ENCODE measurements at places on chromosomes 1 and 21.
A peak's percentile ranks its signal among the peaks of the same experiment; 100 is the strongest.

DNA sequence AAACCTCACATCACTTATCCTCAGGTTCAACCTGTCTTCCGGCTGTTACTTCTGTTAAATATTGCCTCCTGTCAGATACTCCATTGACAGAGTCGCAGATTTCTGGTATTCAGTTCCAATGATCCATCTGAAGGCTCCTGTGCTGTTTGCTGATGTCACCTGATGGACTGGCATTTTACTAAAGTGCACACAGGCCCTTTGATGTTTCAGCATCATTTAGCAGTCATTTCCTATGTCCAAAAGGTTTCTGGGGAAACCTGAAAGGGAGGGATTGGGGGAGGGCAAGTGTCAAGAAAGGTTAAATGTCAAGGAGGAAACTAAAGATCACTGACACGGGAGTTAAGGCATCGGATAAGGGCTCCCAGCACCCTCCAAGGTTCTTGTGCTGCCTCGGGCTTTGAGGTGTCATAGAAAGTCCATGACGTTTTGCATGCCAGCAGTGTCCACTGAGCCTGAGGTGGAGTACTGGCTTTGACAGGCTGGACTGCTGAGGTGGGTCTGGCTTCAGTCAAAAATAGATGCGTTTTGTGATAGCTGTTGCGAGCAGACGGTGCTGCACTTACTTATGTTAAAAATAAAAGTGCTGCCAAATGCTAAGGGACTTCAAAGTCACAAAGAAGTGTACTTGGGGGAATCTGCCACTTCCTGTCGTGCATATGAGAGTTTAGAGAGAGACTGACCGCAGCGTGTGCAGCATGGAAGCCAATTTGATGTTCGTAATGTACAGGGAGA, 30.8 kb downstream of the XCL2 start:
- no peak for DNase-seq

DNA sequence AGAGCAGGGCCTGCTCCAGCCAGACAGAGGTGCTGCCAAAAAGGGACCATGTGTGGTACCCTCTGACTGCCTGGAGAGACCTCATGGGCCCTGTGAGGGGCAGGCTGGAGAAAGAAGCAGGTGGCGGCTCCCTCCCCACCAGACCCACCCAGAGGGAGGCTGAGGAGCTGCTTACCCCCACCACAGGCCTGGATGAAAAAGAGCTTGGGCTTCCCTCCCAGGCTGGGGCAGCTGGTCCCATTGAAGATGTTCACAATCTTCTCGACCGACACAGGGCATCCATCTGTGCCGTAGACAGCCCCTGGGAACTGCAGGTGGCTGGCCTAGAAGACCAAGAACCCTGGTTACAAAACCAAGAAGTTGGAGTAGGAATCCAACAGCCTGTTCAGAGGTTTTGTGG, 19.6 kb downstream of the CASP9 start:
- no peak for DNase-seq

DNA sequence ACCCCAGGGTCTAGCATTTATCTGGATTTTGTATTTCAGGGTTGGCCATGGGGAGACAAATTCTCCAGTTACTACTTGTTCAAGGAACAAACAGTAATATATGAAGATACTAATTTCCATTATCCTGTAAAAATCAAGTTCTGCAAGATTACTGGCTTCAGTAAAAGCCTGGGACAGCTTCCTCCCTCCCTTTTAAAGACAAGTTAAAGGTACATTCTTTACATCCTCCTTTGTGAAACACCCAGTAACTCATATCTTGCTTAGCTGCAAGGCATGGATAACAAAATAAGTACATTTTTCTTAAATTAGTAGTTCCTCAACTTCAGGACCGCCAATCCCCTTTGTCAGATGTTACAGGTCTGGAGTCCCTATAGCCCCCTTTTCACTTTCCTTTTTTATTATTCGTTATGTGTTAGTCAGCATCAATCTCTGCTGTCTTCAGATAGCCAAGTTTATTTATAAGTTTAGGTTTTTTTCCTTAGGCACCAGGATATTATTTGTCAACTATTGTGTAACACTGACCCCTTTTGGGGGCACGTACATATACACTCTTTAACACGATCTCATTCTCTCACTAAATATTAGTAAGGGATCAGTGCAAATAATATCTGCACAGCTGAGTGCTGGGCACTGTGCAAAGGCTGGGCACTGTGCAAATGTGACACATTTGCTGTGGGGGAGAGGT, 9.8 kb downstream of the ERRFI1 start:
- DNase-seq, result no peak

DNA sequence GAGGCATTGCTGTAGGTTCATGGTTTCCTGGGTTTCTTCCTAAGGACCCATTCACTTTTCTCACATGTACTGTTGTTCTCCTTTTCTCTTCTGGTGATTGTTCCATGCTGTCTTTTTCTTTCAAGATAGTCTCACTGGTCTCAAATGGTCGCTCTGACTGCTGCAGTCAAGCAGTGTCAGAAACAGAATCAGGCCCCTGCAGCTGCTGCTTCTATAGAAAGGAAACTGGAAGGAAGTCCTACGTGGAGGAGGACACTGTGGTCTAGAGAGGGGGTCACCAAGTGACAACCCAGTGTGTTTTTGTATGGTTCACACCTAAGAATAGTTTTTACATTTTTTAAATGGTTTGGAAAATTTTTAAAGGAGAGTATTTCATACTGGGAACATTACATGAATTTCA, 2.4 kb downstream of the NECAP2 start:
- no peak for DNase-seq

DNA sequence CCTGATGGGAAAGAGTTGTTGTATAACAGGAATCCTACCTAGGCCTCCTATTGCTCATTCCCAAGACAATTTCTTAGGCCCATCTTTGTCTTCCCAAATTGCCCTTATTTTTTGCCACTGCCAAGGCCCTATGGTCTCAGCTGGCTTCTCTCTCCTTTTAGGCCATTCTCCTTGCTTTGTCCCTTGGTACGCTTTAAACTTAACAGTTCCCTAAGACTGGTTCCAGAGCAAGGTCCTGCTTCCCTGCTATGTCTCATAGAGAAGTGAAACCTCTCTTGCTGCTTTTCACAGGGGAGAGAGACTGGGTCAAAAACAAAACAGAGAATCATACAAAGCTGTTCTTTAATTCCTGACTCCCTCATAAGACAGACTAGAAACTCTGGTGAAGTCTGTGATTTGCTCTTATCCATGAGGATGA, 77.1 kb downstream of the XCL2 start:
- no peak for DNase-seq

DNA sequence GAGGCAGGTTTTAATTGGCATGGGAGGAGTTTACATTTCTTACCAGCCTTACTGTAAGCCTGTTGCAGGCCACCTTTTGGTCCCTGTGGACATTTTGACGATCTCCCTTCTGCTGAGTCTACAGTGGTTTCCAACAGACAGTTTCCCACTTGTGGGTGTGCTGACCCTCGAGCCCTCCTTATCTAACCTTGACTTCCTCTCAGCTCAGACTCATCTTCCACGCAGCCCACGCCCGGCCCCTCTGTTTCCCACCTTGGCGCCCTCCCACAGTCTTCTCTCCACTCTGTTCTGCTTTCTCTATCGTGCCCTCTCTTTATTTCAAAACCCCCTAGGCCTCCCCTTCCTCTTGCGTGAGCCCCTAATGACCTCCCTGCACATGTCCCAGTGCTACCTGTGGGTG, 6.1 kb upstream of the ARL8A start:
- no peak for DNase-seq

GRCh38 chr1:235503403-235504121, 690 bp downstream of the B3GALNT2 start:
- DNase-seq, result no peak

DNA sequence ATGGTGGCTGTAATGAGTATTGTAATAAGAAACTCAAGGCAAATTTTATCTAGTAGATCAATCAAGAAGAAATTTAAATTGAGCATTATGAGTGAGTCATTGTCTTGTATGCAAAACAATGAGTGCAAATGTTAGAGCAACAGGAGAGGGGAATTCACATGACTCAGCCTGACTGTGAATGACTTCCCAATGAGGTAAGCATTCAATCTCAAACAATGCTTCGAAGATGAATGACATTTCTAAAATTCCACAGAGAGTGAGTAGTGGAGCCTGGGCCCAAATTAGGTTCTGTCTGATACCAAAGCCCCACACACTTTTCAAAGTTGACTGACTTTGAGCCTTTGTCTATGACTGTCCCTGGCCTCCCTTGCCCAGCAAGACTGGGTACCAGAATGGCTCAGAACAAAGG, 738.0 kb downstream of the PTPRU start:
- DNase-seq, result peak; percentile 20

DNA sequence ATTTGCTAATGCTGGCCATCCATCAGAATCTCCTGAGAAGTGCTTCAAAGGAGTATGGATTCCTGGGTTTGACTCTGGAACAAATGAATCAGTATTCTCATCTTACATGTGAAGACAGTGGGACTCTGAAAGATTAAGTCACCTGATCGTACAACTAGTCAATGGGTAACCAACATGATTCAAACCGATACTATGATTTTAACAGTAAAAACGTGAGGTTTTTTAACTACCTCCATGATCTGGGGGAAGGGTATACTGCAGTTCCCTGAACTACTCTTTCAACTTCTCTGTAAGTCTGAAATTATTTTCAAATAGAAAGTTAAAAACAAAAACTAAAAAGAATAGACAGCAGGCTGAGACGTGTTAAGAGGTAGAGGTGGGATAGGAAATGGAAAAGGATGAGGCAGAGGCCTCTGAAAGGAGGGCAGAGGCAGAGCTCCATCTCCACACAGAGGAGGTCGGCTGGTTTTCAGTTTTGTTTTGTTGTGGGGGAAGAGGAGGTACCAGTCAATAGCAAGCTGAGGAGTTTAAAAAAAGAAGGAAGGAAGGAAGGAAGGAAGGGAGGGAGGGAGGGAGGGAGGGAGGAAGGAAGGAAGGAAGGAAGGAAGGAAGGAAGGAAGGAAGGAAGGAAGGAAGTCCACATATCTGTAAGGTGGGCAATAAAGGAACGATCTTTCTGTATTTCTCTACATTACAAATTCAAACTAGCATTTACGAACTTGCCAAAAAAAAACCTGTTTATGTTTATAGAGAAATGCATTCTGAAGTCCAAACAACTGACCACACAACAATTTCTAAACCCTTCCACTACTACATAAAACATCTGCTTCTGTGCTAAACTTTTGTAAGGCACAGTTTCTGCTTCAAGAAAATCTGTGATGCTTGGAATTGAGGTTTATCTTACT, 213.1 kb downstream of the RERE start:
- no peak for DNase-seq

GRCh38 chr1:218760601-218761570, 412.8 kb upstream of the LYPLAL1 start:
- no peak for DNase-seq

DNA sequence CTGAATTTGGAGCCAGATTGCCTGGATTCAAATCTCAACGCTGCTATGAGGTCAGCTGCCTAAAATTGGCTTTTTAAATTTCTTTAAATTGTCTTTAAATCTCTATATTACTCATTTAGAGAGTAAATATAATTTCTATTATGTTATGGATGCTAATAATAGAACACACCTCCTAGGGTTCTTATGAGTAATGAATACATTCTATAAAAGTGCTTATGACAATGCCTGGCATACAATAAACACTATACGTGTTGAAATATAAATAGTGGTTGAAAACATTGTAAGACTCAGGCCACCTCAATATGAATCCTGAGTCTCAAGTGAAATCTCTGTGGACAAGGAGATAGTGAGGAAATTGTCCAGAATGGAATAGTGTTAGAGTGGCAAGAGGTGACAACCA, 31.0 kb upstream of the PHGDH start:
- DNase-seq, result no peak

GRCh38 chr21:33293811-33294216, 27.6 kb downstream of the IL10RB start:
- DNase-seq, result no peak

DNA sequence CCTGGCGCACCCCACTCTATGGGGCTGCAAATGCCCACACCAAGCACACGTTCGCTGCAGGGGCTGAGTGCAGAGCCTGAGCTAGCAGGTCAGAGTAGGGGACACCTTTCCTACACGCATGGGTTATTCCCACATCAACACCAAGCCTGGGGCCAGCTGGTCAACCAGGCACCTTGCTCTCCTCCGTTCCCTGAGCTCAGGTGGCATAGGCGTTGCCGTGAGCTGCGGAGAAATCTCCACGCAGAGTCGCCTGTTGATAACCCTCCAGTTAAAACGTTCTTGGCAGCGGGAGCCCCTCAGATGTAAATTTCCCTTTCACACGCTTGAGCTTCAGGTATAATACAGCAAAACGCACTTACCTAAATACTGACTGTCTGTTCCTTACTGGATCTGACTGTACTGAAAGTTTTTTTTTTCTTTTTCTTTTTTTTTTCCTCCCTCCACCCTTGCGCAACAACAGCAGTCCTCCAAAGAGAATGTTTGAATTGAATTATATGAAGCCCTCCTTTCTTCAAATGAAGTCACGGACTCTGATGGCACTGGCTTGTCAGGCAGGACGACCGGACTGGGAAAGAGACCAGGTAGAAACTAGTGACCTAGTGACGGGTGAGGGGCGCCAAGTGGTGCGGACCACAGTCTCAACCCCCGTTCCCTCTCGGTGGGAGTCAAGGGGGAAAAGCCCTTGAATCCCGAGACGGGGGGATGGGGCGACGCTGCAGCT, 2.1 kb downstream of the BRINP3 start:
- no peak for DNase-seq

DNA sequence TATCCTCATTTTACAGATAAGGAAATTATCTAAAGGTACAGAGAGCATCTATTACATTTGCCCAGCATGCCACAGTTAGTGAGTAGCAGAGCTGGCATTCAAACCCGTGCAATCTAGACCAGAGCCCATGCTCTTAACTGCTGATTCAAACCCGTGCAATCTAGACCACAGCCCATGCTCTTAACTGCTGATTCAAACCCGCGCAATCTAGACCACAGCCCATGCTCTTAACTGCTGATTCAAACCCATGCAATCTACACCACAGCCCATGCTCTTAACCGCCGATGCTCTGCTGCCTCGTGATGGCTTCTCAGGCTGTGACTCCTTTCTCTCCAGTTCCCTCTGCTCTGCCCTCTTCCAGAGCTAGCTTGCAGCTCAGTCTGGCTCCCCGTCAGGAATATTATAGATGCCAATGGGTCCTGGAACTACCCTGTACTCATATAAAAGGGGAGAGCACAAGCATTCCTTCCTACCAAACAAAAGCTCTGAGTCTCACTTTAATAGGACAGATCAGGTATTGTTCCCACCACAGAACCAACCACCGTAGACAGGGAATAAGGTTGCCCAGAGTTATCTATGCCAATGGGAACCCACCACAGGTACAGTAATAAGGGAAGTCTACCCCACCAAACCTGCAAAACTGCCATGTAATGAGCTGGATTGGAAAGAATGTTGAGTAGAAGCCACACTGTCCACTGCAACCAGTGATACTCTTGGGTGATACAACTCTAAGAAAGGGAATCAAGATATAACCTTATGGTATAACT, 78.4 kb downstream of the SMYD3 start:
- DNase-seq, result peak; percentile 32

DNA sequence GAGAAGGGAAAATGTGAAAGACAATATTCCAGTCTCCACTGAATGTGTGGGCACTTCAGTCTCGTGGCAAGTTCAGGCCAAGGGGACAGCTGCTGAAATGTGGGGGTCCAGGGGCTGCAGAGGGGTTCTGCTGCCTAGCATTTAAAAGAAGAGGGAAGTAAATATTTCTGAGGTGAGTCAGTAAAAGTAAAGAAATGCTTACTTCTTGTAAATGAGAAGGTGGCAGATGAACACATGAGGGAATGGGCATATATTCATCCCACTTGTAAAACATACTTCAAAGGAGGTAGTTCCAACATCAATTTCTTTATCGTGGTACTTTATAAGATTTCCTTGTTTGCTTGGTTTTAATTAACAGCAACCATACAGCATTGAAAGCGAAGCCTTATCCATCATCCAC, 63.1 kb upstream of the HIVEP3 start:
- DNase-seq, result no peak

Data from fibroblast of the conjunctiva (primary cell).